Left ventricle myocardium inferior (tissue), 1 donor: ENCODE measurements at places on chromosomes 7 and 10. TPM values are rescaled to one million over a fixed set of nuclear protein-coding genes. Genes with fewer than 3 reads are reported as not detected.

DNA sequence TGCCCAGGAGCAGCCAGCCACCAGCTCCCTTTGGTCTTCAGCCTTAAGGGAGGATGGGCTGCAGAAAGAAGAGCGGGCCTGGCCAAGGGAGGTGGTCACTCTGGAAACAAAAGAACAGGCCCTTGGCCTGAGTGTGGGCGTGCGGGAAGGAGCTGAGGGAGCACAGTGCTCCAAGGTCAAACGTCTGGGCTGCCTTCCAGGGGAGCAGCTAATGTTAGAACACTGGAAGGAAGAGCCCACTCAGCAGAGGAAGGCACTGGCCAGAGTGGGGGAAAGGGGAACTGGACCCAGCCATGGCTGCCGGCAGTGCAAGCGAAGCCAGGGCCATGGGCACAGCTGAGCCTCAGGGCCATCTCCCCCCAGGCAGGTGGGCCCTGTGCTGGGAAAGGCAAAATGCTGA is 42.7 kb downstream of the FAM53B start:
- DNase-seq = peak; percentile 95

GRCh38 chr10:60607372-60607771 is 170.9 kb upstream of the CDK1 start:
- no peak for DNase-seq

NKX6-2 gene
- not detected for total RNA-seq

- no peak for DNase-seq
These were observed 5.7 kb downstream of the PANK1 start for GRCh38 chr10:89639326-89639725.

DNA sequence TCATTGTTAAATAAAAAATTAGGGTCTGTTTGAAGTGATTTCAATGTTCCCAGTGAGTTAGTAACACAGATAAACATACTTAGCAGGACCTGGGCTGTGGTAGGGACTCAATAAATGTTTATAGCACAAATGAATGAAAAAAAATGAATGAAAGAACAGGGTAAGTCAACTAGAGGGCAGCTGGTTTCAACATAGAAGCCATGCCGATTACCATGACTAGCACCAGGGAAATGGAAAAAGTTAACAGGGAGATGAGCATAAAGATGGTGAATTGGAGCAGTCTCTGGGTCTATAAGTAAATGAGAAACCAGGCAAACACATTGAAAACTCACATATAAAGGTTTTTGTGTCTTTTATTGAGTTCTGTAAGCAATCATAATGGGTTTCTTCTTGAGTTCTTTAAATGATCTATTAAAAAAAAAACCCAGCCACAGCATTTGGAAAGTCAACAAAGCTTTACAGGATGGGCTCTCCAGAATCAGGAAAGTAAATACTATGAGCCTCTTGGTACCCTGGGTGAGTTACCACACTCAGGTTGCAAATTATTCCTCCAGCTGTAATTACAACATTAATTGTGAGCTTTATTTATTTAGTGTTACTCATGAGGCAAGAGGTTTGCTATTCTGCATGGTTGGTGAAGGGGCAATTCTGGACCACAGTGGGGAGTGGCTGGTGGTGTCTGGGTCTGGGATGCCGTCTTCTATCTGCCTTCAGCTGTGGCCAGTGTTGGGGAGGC is 46.1 kb upstream of the MTPN start:
- DNase-seq = no peak

DNA sequence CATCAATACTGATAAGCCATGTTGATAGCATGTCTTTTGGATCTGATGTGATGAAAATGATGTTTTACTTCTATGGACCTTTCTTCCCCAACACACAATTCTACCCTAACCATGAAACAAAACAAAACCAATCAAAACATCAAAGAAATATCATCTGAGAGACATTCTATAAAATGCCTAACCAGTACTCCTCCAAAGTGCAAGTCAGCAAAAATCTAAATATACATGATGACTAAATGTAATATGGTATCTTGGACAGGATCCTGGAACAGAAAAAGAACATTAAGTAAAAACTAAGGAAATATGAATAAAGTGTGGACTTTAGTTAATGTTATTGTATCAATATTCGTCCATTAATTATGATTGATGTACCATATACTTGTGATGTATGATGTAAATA is 625.1 kb downstream of the MAGI2 start:
- no peak for DNase-seq
